ENCODE measurements at places on chromosomes 2 and 18.
A peak's percentile ranks its signal among the peaks of the same experiment; 100 is the strongest.

- peak; percentile 46 for DNase-seq
Measured at GRCh38 chr2:65186872-65187851, 40.5 kb upstream of the ACTR2 start.

DNA sequence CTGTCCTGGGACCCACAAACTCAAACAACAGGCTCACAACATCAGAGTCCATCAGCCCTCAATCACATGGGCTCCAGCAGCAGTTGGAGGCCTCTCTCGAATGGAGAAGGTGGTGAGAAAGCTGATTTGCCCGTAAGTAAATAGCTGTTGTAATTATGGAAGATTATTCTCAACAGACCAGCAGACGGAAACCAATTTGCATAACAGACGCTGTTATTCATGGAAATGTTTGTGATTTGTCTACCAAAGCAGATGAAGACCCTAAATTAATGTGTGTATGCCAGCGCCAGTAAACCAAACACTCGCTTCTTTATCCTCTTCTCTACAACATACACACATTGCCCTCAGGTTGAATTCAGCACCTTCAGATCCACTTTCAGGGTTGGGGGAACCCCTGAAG, 23.4 kb upstream of the GALNT14 start:
- no peak for DNase-seq

DNA sequence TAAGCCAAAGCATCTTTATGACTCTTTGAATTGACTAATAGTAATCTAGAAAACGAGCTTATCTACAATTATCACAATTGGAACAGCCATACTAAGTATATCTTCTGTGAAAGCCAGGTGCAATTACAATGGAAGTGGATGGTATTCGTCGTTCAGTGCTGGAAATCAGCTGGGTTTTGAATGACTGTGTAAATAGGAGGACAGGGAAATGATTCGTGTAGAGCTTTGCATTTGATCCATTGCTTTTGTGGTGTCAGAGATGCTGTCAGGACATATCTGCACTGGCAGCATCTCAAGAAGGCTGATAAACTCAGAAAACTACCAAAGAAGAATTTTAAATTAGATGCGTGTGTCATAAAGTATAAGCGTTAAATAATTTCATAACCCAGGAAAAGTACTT, 187.1 kb downstream of the ZNF407 start:
- no peak for DNase-seq

- no peak for DNase-seq
Measured at GRCh38 chr2:26018184-26019055, 15.5 kb upstream of the RAB10 start.

- no peak for DNase-seq
Measured at GRCh38 chr18:46252759-46253158, 148.6 kb downstream of the HAUS1 start.

DNA sequence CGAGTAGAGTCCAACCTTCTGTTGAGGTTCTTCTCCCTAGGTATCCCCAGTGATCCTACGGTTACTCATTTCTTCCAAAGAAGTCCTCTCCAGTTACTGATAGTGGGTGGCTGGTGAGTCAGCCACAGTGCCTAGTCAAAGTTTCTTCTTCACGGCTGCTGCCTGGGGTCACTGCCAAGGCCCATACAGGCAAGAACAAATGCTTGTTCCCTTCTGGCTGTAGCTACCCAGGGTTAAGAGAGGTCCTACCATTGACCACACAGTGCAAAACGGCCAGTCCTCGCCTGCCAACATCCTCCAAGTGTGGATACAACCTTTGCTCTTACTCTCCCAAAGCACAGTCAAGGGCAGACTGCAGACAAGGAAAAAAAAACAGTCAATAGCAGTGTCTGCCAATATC, 2.9 kb upstream of the PTPN4 start:
- no peak for DNase-seq

- no peak for DNase-seq
Measured at GRCh38 chr2:165273176-165273575, 34.0 kb downstream of the SCN2A start.

- DNase-seq = no peak
Measured at GRCh38 chr18:53906681-53907080, 317.8 kb downstream of the MBD2 start.

GRCh38 chr2:58608146-58608545, 367.0 kb upstream of the FANCL start:
- DNase-seq = no peak

GRCh38 chr2:75276093-75277029, 77.0 kb upstream of the TACR1 start:
- no peak for DNase-seq

- DNase-seq = no peak
Measured at GRCh38 chr2:163551616-163552373, 184.0 kb downstream of the FIGN start.

- no peak for DNase-seq
Measured at GRCh38 chr2:132489150-132489549, 72.5 kb downstream of the GPR39 start.

- DNase-seq = no peak
Measured at GRCh38 chr2:71583876-71584275, 130.5 kb downstream of the DYSF start.

GRCh38 chr2:210169516-210170195, 1.6 kb downstream of the KANSL1L start:
- peak; percentile 15 for DNase-seq

DNA sequence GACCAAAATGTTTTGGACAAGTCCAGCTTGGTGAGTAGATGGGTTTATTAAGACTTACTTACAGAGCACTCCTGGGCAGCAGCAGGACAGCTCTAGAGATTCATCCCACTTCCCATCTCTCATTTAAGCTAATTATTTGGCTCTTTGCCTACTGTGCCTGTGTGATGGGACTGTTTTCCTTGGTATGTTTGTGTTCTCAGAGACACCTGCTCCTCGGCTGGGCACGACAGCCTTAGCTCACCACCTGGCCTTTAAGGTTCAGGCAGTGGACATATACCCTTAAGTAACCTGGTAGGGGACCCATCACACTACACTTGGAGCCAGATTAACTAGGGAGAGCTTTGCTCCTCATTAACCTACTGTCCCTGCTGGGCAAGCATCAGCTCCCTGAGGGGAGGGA, 41.7 kb upstream of the EFEMP1 start:
- no peak for DNase-seq

GRCh38 chr2:11254100-11254536, 90.3 kb downstream of the ROCK2 start:
- DNase-seq = no peak

GRCh38 chr2:191824398-191824797, 22.5 kb downstream of the CAVIN2 start:
- DNase-seq = no peak

DNA sequence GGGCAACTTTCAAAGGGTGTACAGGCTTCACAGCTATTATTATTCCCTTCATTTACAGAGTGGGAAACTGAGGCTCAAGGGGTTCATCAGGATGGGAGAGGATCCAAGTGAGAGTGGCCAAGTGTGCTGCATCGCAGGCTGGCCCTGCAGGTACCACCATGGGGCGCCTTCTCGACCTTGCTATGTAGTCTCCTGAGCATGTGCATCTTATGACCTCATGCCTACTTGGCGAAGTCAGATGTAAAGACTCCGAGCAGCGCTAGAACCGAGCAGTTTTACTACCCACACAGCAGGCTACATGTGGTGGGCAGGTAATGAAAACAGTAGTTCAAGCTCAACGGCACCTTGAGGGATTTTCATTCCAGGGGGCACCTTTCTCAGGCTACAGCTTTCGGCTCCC, 42.0 kb downstream of the TFCP2L1 start:
- no peak for DNase-seq

DNA sequence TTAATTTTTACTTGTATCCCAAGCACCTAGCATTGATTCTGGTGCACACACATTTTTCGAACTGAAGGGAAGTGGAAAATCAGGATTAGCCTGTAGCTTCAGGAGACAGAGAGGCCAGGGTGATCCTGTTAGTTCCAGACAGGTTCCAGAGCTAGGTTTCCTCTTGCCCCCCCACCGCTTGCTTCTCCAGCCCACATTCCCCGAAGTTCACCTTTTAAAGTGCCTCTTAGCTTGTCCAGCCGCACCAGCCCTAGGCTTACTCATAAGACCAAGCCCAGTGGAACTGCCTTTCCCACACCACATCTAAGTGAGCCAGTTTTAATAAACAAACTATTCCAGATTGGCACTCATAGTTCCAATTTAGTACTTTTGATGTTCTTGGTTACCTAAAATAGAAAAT, 898.6 kb upstream of the KLHL29 start:
- no peak for DNase-seq

GRCh38 chr2:129661935-129662334, 317.5 kb upstream of the RAB6C start:
- DNase-seq = no peak

DNA sequence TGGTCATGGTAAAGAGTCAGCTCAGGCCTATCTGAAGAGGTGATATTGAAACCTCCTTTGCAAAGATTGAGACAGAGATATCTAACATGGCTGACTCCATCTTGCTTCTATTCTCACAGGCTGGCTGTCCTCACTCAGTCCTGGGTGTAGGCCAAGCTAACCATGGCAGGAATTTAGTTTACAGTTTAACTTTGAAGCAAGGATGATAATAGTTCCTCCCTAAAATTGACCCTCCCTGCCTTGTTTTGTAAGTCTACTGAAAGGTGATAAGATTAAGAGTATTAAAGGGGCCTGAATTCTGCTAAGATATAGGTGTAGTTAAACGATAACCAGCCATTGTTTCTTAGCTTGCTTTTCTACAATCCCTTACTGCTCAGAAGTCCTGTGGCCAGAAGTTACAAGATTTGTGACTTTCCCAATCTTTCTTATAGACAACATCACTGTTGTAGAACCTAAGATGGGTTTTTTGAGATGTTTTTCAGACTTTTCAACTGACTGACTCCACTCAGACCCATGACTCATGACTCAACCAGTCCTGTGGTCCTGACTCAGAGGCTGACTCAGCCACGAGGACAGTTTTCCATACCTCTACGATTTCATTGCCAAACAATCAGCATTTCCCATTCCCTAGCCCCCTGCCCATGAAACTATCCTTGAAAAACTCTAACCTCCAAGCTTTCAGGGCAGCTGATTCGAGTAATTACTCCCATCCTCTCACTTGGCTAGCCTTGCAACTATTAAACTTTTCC, 195.7 kb upstream of the SESTD1 start:
- DNase-seq = no peak

DNA sequence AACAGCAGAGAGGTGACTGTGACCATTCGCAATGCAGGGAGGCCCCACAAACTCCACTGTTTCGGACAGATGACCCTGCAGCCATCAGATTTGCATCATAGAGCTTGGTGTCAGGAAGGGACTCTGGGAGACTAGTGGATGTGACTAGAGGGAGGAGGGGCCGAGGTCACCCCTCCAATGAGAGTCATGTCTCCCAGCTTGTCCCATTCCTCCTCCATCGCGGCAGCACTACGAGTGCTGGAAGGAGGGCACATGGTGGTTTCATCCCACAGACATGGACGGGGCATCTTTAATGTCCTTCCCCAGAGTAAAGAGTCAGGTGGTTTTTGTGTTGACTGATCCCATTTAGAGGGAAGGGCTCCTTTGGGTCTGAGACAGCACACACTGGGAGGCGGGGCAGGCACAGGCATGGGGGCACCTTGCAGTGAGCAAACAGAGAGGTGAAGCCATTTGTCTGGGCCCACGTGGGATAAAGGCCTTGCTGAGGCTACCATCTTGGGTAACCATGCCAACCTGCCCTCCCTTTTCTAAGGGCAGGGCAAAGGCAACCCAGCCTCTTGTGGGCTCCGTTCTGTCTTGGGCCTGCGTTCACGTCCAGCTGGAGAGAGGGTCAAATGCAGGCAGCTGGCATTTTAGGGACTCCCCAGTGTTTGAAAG, 208.1 kb downstream of the ASB1 start:
- no peak for DNase-seq

GRCh38 chr2:9778012-9778411, 65.3 kb upstream of the TAF1B start:
- no peak for DNase-seq

DNA sequence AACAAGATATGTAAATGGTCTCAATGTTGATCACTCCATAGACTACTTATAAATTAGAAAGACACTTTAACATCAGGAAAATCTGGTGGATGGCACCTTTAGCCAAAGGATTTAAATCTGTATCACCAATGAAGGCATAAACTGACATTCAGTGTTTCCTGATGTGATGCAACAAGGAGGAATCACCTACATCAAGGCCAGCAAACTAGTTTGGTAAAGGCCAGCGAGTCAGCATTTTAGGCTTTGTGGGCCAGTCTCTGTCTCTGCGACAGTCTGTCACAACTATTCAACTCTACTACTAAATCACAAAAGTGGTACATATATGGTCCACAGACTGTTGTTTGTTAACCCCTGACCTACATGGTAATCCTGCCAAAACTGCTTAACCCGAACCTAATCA, 33.3 kb downstream of the C2orf76 start:
- no peak for DNase-seq

DNA sequence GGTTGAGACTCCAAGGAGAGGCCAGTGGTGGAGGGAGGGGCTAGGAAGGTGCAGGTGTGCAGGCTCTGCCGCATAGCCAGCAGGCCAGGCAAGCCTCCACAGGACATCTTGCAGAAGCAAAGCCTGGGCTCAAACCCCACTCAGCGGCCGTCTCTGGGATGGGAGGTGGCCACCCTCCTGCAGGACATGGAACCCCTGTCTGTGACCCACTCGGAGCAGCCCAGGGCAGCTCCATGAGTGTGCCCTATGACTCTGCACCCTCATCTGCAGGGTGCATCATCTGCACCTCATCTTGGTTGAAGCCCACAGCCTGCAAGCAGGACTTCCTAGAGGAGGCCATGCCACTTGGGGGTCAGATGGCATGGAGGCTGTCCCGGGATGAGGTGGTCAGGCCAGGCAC, 46.3 kb downstream of the GPC1 start:
- DNase-seq = no peak

DNA sequence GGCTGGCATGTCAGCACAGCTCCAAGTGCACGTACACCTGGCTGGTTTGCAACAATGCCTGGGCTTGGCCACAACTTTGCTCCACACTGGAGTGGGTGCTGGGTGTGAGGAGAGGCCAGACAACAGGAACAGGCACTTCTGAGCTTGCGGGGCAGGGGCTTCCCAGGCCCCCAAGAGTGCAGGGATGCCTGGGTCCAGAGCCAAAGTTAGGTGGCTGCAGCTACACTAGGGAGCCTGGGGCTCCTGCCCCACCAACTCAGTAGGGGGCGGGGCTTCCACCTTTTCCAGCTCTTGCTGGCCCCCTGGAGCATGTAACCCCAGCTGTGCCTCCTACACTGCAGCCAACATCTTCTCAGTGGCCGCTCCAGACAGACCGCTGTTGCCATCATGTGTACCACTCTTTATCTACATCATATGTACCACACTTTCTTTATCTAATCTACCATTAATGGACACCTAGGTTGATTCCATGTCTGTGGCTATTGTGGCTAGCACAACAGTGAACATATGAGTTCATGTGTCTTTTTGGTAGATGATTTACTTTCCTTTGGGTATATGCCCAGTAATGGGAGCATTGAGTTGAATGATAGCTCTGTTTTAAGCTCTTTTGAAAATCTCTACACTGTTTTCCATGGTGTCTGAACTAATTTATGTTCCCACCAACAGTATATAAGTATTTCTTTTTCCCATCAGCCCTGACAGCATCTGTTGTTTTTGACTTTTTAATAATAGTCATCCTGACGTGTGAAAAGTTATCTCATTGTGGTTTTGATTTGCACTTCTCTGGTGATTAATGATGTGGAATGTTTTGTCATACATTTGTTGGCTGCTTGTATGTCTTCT, 87.9 kb downstream of the ZNF804A start:
- no peak for DNase-seq

GRCh38 chr2:224309176-224309575, 92.7 kb downstream of the FAM124B start:
- DNase-seq = no peak

GRCh38 chr2:47196046-47196445, 40.9 kb upstream of the STPG4 start:
- no peak for DNase-seq
